ENCODE measurements at places on chromosomes 12 and 14. TPM values are rescaled to one million over a fixed set of nuclear protein-coding genes. Genes with fewer than 3 reads are reported as not detected.

DNA sequence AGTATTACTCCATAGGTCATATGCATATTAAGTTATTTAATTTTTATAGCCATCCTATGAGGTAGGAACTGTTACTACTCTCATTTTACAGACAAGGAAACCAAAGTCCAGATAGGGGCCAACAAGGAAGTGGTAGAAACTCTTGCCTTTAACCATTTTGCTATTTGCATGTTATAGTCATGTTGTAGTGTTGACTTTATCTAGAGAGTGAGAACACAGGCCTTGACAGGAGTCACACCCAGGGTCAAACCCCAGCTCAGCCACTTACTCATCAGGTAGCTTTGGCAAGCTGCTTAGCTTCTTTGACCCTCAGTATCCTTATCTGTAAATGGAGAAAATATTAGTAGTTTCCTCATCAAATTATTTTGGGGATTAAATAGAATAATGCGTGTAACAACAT is 156.2 kb downstream of the CAND1 start:
- H3K27me3 ChIP-seq = no peaks in the 10 kb centered on the region
- H3K4me1 ChIP-seq = peaks cover 8% of the 10 kb centered on the region
- H3K27ac ChIP-seq = no peak overlapping the region
- DNase-seq = no peak

DNA sequence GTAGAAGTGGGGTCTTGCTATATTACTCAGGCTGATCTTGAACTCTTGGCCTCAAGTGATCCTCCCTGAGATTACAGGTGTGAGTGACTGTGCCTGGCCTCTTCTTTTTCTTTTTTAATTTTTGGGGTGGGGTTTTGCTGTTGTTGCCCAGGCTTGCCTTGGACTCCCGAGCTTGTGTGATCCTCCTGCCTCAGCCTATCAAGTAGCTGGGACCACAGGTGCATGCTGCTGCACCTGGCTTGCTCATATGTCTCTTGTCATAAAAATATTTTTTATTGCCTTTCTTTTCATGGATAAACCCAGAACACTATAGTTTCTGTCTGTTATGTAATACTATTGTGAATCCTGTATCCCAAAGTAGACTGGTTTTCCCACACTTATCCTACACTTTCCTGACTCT is 26.0 kb downstream of the SCYL2 start:
- H3K27me3 ChIP-seq = no peaks in the 10 kb centered on the region
- no peaks in the 10 kb centered on the region for H3K36me3 ChIP-seq
- no peak overlapping the region for H3K4me3 ChIP-seq
- H3K4me1 ChIP-seq = no peaks in the 10 kb centered on the region
- no peak overlapping the region for H3K27ac ChIP-seq
- no peak for DNase-seq

GRCh38 chr12:91272461-91273063 is 89.9 kb upstream of the DCN start:
- peak overlapping the region; percentile 69 for H3K27ac ChIP-seq
- peak; percentile 65 for DNase-seq
- H3K4me3 ChIP-seq = no peak overlapping the region
- peaks cover 10% of the 10 kb centered on the region for H3K4me1 ChIP-seq

DNA sequence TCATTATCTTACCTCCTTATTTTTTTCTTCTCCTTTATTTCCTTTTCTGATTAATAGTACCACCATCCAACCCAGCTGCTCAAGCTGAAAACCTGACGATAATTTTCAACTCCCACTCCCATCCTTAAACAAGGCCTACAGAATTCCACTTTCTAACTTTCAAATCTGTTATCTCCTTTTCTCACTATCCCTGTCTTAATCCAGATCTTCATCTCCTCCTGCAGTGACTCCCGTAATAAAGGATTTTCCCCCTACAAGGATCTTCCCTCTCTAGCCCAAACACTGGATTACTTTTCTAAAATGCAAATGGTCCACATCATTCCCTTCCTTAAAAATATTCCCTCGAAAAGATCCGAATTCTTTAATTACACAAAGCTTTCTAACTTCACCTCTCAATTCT is 1.5 kb downstream of the TRAPPC6B start:
- DNase-seq = no peak
- no peaks in the 10 kb centered on the region for H3K27me3 ChIP-seq
- H3K36me3 ChIP-seq = no peaks in the 10 kb centered on the region
- H3K4me1 ChIP-seq = peaks cover 3% of the 10 kb centered on the region
- no peak overlapping the region for H3K4me3 ChIP-seq
- H3K27ac ChIP-seq = no peak overlapping the region

- H3K36me3 ChIP-seq = no peaks in the 10 kb centered on the region
- no peak overlapping the region for H3K4me3 ChIP-seq
- no peak for DNase-seq
- H3K4me1 ChIP-seq = no peaks in the 10 kb centered on the region
Observed at GRCh38 chr14:31230573-31230958, 23.0 kb upstream of the HECTD1 start.

DNA sequence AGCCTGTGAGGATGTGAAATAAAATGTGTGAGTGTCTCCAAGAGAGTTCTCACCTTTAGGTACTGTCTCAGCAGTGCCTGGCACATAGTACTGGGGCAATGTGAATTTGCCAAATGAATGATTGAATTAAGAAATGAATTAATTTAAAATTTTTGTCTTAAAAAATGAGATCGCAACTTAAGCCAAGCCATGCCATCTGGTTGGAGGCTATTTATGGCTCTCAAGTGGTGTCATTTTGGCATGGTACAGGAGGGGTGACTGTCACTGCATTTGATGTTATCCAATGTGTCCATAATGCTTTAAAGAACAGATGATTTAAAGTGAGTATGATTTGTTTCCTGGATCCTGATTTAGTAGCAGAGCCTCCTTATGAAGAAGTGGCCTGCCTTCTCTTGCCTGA is 80.3 kb downstream of the SRGAP1 start:
- H3K36me3 ChIP-seq = no peaks in the 10 kb centered on the region
- no peak overlapping the region for H3K4me3 ChIP-seq
- H3K4me1 ChIP-seq = no peaks in the 10 kb centered on the region
- no peak overlapping the region for H3K27ac ChIP-seq
- no peaks in the 10 kb centered on the region for H3K27me3 ChIP-seq

- peak overlapping the region; percentile 89 for H3K27ac ChIP-seq
- H3K4me3 ChIP-seq = peak overlapping the region; percentile 79
- H3K4me1 ChIP-seq = peaks cover 9% of the 10 kb centered on the region
- H3K27me3 ChIP-seq = no peaks in the 10 kb centered on the region
- DNase-seq = peak; percentile 49
Observed at GRCh38 chr12:120468821-120469449, 613 bp downstream of the SRSF9 start.

The TCL1B gene
- not detected for total RNA-seq

The SLC15A4 gene
- 22.5 TPM for total RNA-seq

The EIF5 gene
- 127 TPM for total RNA-seq

The SMIM41 gene
- total RNA-seq = 3.2 TPM

The MYF6 gene
- not detected for total RNA-seq

The CCDC196 gene
- total RNA-seq = not detected

All from ovary (tissue), 10 donors.